ENCODE measurements at places on chromosomes 11 and 22. TPM values are rescaled to one million over a fixed set of nuclear protein-coding genes. Genes with fewer than 3 reads are reported as not detected.

Gene PARVB
- total RNA-seq, result 73.8 TPM

Gene IL17RA
- 23.1 TPM for total RNA-seq

- H3K27me3 ChIP-seq, result no peaks in the 10 kb centered on the region
- no peak overlapping the region for H3K4me3 ChIP-seq
- H3K27ac ChIP-seq, result peak overlapping the region; percentile 2
Measured at GRCh38 chr11:61418136-61418535, 11.6 kb downstream of the CPSF7 start.

- no peak overlapping the region for H3K4me3 ChIP-seq
- peaks cover 13% of the 10 kb centered on the region for H3K4me1 ChIP-seq
- no peak for DNase-seq
- no peaks in the 10 kb centered on the region for H3K27me3 ChIP-seq
- H3K36me3 ChIP-seq, result no peaks in the 10 kb centered on the region
- no peak overlapping the region for H3K27ac ChIP-seq
Measured at GRCh38 chr11:33777906-33778305, 3.6 kb upstream of the FBXO3 start.

DNA sequence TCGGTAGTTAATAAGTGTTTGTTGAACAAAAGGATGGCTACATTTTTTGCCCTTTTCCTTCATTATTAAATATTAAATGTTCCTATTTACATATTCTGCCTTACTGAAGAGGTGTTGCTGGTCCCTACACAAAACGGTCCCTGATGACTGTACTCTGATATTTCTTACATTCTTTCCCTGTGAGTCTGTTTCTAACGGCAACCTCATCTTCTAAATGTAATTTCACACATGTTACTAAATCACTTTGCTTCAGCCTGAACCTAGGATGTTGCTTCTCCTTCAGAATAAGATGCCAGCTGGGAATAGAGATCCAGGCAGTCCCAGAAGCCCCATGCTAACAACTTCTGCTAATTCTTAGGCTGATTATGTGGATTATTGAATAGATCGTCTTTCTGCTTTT lies 50.3 kb downstream of the SPON1 start:
- no peak for DNase-seq
- H3K4me3 ChIP-seq, result no peak overlapping the region
- no peaks in the 10 kb centered on the region for H3K36me3 ChIP-seq
- H3K4me1 ChIP-seq, result no peaks in the 10 kb centered on the region
- no peak overlapping the region for H3K27ac ChIP-seq
- no peaks in the 10 kb centered on the region for H3K27me3 ChIP-seq

GRCh38 chr11:20688761-20689160 lies 19.4 kb downstream of the NELL1 start:
- no peak overlapping the region for H3K4me3 ChIP-seq
- H3K27me3 ChIP-seq, result no peaks in the 10 kb centered on the region
- H3K4me1 ChIP-seq, result no peaks in the 10 kb centered on the region
- no peak overlapping the region for H3K27ac ChIP-seq
- no peak for DNase-seq
- no peaks in the 10 kb centered on the region for H3K36me3 ChIP-seq

DNA sequence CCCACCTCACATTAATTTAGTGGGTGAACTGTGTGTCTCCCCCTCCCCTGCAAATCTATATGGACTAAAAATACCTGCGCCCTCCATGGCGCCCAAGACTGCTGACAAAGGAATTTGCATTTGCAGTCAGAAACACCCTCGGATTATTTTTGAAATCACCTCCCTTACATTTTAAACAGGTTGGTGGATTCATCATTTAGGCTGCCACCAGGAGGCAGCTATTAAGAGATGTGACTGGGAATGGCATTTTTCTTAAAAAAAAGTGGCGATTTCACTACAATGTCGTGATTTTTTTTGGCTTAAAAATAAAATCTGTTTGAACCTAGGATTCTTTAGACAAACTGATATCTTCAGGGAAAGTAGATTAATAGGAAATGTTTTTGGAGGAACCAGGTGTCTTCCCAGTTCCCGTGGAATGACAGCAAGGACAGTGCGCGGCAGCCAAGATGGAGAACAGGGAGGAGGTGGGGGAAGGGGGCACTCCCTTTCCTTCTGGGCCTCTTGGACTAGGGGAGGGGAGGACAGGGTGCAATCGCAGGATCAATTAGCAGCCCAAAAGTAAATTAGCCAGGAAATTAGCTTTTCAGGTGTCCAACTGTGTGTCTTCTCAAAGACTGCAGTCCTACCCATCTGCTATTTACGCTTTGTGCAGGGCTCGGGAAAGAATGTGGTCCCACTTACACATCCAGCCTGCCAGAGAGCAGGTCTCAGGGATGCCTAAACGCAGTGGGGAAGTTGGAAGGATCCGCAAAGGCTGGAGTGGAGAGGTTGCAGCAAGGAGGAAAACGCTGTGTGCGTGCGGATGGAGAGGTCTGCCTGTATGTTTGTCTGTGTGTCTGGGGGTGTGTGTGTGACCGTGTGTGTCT lies 496.4 kb downstream of the NTM start:
- no peaks in the 10 kb centered on the region for H3K27me3 ChIP-seq
- H3K27ac ChIP-seq, result no peak overlapping the region
- no peak for DNase-seq
- H3K4me1 ChIP-seq, result no peaks in the 10 kb centered on the region
